ENCODE measurements at places on chromosomes 12 and 14.

- no peak for DNase-seq
These were observed 24.7 kb downstream of the CLMN start for GRCh38 chr14:95294834-95295599.

GRCh38 chr12:45575417-45575816 is 154.1 kb upstream of the ARID2 start:
- DNase-seq = no peak

DNA sequence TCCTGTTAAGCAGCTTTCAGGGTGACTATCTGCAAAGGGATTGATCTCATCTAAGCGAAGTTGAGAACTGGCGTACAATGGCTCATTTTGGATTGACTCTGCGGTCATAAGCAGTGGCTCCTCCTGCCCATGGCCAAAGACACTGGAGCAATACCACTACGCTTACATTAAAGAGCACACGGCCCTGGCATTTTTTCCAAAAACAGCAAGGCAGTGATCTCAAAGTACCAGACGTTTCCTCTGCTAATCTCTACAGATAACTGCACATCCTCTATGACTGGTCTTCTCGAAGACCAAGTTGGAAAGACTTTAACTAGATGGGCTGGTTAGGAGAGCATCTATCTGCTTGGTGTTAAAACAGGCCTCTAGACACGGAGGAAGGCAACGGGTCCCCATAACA is 2.7 kb downstream of the PITPNM2 start:
- no peak for DNase-seq

DNA sequence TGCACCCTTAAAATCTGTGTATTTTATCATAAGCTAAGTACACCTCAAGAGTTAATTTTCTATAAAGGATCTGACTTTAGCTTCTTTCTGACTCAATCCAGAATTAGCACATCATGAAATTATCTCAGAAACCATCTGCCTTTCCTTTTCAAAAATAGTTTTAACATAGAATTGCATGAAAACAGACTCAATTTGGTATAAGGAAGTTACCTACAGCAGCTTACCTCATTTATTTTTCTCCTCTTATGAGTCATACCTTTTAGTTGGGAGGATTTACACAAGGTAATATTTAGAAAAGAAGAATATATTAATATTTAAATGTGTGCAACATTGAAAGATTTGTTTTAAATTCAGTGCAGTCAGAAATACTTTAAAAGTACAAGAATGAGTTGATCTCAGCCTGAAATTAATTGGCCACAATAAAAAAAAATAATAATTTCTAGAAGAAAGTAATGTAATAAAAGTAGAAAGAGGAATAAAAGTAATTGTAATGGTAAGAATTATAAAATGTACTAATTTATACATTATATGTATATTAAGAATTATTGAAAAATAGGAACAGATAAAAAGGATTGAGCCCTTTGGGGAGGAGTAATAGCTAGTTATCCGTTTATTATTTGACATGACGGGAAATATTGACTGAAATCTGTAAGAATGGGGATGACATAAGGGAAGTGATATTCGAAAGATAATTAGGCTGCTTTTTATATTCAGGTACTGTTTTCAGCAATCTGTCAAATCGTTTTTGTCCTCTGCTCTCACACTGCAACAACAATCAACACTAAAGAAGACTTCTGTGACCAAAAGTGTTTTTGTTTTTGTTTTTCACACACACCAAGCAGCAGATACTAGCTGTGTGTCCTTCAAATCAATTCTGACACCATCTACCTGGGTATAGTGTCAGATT is 20.5 kb downstream of the ADAM21 start:
- no peak for DNase-seq

DNA sequence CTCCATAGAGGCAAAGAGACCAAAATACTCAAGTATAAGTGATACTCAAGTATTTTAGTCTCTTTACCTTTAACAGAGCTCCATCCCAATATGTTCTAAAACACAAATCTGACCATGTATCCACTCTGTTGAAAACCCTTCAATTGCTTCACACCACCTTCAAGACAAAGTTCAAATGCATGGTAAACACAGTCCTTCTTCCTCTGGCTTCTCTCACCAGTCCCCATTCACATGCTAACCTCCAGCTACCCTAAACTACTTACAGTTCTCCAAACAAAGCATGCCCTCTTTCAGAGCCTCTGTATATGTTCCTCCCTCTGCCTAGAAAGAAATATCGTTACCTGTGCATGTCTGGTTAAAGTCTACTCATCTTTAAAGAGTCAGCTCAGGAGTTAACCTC is 100.2 kb downstream of the NUMB start:
- DNase-seq = no peak

GRCh38 chr12:123094349-123095077 is 56.4 kb downstream of the PITPNM2 start:
- no peak for DNase-seq

GRCh38 chr12:54984658-54985376 is at the start of gene TESPA1:
TSS of gene TESPA1 (minus strand) at chr12:54984762. CDS start at chr12:54974562, 10,200 bp downstream.
- peak; percentile 85 for DNase-seq

DNA sequence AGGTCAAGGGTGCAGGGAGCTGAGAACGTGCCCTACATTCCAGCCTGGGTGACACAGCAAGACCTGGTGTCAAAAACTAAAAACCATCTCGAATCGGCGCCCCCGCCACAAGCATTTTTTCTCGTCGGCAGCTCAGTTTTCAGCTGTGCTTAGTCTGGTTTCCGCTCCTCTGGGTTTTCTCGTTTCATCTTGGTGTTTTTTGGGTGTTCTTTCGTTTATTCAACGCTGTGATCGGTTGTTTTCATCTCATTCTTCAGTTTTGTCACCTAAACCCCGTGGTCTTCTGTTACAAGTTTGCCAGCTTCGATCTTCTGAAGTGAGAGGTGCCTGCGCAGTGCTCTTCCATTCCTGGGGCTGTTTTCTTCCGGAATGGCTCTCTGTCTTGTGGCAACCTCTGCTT is 41.4 kb downstream of the NOC4L start:
- no peak for DNase-seq

GRCh38 chr12:28017126-28017872 is 44.8 kb upstream of the PTHLH start:
- no peak for DNase-seq

DNA sequence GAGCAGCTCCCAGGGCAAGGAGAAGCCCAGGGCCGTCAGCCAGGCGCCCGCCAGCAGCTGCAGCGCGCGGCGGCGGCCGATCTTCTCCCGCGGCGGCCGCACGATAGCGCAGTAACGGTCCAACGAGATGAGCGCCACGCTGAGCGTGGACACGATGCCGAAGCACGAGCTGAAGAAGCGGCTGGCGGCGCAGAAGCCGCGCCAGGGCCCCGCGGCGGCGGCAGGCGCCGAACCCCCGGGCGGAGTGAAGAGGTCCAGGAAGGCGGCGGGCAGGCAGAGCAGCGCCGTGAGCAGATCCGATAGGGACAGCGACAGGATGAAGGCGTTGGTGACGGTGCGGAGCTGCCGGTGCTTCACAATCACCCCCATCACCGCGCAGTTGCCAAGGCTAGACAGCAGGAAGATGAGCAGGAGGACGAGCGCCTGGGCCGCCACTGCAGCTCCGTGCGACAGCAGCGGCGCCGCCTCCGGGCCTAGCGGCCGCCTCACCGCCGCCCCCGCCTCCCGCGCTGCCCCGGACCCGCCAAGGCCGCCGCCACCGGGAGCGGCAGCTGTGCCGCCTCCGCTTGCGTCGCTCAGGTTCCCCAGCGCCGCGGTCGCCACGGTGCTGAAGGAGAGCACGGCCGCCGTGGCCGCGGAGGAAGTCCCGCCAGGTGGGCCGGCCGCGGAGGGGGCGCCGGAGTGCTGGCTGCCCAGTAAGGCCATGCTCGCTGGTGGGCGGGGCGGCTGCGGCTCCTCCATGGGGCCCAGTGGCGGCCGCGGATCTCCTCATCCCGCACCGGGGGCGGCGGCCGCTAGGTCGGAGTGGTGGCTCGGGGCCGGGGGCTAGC is 479 bp downstream of the GPR135 start:
- peak; percentile 50 for DNase-seq

- DNase-seq = no peak
These were observed 71.8 kb downstream of the TTC9 start for GRCh38 chr14:70713511-70713916.

DNA sequence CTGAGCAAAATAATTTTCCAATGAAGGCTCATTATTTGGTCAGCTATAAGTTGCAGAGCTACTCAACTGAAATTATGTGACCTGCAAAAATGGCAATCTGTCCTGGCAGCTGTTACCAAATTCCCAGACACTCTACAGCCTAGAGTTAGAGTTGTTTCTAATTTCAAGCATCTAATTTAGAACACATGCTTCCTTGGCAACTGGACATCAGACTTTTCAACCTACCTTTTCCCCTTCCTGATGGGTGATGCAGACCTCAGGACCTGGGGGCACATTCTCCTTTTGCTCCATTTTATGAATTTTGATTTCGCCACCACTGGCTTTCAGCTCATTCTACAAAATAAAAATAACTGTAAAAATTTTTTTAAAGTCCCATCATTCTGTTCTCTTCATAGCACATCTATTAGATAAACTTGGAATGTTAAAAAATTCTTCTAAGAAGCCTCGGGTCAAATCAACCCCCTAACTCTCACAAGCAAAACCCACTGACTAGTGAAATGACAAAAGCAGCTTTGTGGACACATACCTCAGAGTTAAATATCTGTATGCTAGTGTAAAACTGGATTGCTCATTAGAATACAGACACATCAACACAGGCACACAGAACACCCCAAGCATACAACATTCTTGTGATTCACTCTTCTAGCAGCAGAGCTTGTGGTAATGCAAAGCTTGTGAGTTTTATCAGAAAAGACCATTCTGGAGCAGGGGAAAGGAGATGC is 33.5 kb upstream of the CERS5 start:
- no peak for DNase-seq

- DNase-seq = no peak
These were observed 489.8 kb downstream of the DIO2 start for GRCh38 chr14:79721399-79722084.

- DNase-seq = no peak
These were observed 36.3 kb upstream of the BAZ1A start for GRCh38 chr14:34911209-34912150.

GRCh38 chr14:66143387-66144112 is 342.6 kb upstream of the CCDC196 start:
- DNase-seq = no peak

DNA sequence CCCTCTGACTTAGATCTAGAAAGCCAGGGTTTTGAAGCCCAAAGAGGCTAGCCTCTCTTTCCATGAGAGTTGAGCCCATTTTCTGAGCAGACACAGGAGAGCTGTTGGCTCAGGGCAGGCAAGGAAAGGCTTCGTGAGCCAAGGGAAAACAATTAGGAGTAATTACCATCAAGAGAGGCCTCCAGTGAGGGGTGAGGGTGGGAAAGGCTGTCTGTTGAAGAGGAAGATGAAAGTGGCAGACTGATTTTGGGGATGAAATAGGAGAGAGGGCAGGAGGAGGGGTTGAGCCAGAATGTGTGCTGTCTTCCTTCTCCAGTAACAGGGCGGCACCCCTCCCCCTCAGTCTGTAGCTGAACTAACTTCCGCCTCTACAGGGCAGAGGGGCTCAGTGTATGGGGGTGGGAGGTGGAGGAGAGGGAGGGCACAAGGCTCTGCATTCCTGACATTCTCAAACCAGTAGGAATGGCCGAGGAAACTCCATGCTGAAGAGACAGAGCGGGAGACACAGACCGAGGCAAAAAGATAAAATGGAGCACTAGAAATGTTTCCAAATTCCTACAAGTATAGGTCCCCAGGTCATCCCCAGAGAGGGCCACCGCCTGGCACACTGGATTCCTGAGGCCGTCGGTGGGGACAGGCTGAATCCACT is 33.1 kb upstream of the COL2A1 start:
- DNase-seq = no peak

- DNase-seq = no peak
These were observed 326.1 kb downstream of the PDZRN4 start for GRCh38 chr12:41514021-41514777.

DNA sequence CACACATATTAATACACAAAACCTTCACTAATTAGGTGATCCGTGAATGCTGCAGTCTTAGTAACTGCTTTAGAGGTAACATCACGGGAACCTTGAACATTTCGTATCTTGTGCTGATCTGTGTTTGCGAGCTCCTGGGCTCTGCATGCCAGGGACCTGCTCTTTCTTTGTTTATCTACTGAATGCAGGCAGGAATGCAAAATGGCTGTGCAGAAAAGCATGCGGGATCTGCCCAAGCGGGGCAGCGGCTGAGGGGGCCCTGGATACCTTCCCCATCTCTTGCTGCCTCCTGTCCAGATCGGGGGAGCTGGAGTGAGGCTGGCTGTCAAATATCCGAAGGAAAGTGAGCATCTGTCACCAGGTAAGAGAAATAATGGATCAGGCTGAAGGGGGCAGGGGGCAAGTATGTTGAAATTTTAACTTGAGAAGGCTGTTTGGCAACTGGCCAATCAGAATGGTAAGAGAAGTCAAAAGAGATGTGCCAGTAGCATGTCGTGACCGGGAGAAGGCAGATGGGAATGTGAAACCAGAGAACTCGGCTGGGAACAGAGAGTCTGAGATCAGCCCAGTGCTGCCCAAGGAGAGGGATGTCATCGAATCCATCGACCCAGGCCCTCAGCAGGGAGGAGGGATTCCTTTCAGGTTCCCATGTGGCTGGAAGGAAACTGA is 191.4 kb downstream of the TTC7B start:
- DNase-seq = no peak

- no peak for DNase-seq
These were observed 68.7 kb upstream of the JDP2 start for GRCh38 chr14:75359098-75359497.
